ENCODE measurements at places on chromosomes 16 and 17.

- DNase-seq, result no peak
Observed at GRCh38 chr16:51696376-51696775, 545.3 kb upstream of the SALL1 start.

DNA sequence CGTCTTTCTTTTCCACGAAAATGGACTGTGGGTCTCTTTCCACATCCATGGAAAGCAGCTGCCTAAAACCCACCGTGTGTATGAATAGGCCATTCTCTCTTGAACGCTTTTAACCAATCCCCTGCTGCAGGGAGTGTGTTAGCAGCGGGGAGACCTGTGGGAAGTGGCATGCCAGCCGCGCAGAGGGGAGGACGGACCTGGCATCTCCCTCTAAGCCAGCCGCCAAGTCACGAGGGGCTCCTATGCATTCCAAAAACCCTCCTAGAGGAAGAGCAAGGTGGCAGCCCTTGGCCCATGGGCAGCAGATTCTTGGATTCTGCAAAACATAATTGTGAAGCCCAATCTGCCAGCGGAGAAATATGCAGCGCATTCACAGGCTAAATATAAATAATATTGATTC lies 15.4 kb downstream of the RBFOX3 start:
- DNase-seq, result no peak

- DNase-seq, result no peak
Observed at GRCh38 chr16:11550791-11551498, 35.8 kb downstream of the LITAF start.

GRCh38 chr17:29749045-29749825 lies 126.5 kb upstream of the CORO6 start:
- DNase-seq, result no peak

- DNase-seq, result no peak
Observed at GRCh38 chr16:80991792-80992430, 14.8 kb downstream of the CMC2 start.

DNA sequence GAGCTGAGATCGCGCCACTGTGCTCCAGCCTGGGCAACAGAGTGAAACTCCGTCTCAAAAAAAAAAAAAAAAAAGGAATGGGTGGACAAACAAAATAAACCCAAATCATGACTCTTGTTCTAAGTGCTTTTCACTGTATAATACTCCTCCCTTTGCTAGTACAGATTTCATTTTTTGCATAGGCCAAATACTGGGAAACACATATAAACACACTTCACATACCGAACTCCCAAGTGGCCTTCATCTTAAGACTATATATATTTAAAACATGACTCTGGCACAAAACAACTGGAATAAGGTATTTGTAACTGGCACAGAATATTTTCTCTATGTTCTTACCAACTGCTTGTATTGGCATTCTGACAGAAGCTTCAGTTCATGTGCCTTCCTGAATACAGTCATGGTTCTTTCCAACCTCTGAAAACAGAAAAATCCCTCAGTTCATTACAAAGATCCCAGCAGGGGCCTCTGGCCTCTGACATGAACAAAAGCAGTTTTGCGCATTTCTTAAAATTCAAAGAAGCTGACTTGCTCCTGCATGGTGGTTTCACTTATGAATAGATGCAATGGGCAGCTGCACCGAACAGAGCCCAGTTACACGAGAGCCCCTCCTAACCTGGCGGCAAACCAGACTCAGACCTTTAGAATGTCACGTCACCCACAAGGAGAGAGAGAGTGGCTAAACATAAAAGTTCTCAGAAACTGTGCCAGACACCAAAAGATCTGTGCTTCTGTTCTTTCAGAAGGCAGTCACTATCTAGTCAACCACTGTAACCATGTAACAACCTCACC lies 19.1 kb upstream of the COPRS start:
- DNase-seq, result no peak

GRCh38 chr17:53971361-53971760 lies 148.6 kb downstream of the KIF2B start:
- DNase-seq, result no peak

DNA sequence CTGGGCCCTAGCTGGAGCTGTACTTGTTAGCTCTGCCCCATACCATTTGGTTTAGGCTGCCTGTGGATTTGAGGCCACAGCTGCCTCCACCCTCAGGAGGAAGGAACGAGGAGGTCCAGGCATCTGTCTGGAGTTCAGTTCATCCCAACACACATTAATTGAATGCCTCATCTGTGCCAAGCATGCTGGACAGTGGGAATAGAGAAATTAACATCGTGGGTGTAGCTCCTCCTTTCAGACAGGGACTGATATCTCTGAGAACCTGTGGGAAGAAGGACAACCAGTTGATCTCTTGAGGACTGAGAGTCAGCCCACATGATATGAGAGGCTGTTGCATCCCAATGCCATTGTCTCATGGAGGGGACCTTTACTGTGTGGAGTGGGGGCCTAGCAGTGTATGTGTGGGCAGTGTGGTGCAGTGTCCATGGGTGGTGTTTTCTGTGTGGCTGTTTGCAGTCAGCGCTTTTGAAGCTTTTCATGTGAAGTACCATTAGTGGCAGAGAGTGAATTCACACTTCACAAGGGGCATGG lies 29.4 kb upstream of the DDX52 start:
- no peak for DNase-seq
